ENCODE measurements at places on chromosomes 2 and 18.

DNA sequence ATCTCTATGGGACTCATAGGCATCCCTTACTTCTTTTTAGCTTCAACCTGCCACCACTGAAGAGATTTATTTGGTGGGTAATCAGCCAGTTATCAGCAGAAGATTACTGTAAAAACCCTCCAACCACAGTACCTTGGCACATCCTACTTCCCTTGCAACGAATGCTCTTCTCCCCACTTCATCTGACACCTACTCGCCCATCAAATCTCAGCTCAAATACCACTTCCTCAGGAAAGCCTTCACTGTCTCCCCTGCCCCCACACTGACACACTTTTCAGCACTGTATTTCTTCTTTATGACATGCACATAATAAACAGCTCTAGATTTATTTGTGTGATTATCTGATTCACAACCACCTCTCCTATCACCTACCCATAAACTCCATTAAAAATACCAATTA lies 3.1 kb downstream of the KDSR start:
- DNase-seq: no peak

DNA sequence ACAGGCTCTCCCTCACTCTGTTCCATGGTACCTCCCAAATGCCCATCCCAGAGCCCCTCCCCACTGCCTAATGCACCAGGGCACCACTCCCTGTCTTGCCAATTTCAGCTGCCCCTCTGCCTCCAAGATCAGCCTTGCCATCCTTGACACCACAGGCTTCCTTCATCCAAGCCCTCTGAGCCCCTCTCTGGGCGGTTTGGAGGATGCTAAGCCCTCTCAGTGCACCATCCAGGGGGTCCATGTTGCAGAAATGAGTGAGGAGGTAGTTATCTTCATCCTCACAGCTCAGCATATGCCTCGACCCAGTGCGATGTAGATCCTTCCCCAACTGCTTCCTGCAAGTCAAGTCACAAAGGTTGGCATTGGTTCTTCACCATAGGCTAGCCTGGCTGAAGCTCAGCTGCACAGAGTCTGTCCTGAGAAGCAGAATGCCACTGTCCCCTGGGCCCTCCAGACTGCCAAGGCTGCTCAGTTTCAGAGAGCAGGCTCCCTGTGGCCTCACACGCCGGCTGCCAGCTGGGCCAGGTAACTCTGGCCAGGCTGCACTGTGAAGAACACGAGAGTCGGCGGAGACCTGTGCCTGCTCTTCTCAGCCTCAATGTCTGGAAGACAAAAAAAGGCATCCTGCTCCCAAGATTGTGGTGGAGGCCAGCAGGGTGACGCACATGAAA lies 9.9 kb upstream of the MAP3K2 start:
- DNase-seq: no peak

GRCh38 chr2:232940724-232941123 lies 70.7 kb downstream of the SNORC start:
- no peak for DNase-seq

DNA sequence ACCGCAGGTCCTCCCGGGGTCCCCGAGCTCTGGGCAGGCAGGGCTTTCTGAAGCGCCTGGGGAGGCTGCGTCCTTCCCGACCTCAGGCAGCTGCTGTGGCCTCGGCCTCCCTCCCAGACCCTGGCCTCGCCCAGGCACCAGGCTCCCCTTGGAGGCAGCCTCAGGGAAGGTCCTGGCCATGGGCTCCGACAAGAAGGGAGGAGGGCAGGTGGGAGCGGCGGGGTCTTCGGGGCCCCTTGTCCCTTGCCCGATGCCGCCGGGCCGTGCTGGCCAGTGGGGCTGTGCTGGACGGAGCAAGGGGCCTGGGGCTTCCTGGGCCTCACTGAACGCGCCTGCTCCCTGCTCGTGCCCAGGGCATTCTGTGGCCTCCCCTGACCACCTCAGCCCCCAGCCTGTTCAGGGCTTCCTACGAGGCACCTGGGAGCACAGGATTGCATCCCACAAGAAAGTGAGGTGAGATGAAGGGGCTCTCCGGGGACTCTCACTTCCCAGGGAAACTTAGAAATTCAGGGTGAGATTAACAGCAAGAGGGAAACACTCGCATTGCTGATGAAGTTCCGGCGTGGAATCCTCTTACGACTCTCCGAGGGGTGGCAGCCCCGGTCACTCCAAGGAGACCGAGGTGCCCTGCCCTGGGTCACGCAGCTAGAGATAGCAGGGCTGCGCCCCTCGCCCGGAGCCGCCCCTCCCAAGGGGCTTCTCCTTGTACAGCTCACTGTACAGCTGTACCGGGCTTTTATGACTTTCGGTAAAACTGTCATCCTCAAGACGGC lies 778 bp downstream of the MFSD2B start:
- no peak for DNase-seq

DNA sequence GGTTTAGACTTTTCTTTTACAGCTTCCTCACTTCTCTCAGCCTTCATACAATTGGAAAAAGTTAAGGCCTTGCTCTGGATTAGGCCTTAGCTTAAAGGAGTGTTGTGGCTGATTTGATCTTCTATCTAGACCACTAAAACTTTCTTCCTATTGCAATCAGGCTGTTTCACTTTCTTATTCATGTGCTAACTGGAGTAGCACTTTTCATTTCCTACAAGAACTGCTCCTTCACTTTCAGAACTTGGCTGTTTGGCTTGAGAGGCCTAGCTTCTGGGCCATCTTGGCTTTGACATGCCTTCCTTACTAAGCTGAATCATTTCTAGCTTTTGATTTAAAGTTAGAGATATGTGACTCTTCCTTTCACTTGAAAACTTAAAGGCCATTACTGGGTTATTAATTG lies 114.3 kb downstream of the ARHGEF4 start:
- no peak for DNase-seq

DNA sequence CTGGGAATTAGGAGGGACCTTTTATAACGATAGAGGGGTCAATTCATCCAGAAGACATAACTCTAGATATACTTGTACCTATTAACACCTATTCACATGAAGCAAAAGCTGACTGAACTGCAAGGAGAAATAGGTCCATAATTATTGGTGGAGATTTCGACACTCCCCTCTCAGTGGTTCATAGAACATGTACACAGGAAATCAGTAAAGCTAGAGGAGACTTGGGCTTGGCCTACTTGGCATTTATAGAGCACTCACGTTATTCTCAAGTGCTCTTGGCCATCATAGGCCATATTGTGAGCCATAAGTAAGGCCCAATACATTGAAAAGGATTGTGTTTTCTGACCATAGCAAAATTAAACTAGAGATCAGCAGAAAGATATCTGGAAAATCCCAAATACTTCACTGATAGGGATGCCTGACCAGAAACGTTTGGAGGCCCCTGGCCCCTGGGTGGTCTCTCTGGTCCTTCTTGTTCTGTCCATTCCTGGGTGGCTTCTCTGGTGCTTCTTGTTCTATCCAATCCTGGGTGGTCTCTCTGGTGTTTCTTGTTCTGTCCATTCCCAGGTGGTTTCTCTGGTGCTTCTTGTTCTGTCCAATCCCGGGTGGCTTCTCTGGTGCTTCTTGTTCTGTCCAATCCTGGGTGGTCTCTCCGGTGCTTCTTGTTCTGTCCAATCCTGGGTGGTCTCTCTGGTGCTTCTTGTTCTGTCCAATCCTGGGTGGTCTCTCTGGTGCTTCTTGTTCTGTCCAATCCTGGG lies 49.0 kb downstream of the SNED1 start:
- no peak for DNase-seq

GRCh38 chr2:215966951-215967350 lies 46.4 kb downstream of the MREG start:
- no peak for DNase-seq

DNA sequence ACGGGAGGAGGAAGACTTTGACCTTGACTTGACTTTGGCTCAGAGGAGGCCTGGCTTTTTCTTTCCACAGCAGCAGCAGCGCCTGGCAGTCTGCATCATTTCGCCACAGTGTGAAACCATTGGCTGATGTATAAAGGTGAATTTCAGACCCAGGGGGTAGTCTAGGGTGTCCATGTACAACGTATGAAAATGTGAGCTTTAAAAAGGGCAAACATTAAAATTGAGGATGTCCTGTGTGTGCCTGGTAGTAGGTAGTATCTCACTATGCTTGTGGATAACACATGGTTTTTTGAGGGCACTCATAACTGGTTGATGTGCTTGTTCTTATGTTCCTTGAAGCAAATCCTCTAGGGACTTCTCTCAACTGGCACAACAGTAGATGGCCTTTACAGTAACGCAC lies 86.1 kb downstream of the LPIN1 start:
- no peak for DNase-seq

DNA sequence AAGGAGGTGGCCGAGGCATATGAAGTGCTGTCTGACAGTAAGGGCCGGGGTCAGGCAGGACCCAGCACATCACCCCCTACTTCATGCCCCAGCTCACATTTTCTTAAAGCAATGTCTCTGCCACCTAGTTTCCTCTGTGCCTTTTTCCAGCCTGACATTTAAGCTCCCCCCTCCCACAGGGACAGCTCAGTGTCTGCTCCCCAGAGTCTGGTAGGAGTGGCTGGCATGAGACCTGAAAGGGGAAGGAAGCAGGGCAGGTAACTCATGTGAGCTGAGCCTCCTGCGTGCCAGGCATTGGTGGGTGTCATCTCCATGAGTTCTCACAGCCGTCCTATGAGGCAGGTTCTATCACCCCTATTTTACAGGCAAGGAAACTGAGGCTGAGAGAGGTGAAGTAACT lies 1.5 kb downstream of the DNAJB2 start:
- DNase-seq: no peak

DNA sequence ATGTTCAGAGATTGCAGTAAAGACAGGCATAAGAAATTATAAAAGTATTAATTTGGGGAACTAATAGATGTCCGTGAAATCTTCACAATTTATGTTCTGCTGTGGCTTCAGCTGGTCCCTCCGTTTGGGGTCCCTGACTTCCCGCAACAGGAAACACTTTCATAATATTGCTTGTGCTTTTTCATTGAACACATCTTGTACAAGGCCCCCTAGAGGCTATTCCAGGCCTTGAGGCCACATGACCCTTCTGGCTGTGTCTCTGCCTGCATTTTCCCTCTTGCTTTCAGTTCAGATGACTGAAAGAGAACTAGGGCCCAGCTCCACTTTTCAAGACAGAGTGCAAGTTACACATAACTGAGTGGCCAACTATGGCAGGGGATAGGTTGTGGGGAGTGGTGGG lies 164.1 kb downstream of the TMEM247 start:
- no peak for DNase-seq

DNA sequence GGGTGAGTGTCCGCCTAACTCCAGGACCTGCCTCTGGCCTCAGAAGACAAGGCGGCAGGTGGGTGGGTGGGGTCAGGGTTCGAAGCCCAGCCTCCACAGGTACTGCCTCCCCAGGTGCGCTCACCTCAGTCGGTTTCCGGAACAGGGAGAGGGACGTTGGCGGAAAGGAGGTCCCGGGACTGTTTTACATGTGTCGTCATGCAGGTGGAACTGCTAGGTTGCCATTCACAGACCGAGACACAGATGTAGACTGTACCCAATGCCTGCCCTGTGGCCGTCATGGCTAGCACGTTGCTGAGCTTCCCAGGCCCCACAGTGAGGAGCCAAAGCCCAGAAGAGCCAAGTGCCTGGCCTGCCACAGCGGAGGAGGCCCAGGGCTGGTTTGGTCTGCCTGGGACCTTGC lies 284.0 kb upstream of the HS6ST1 start:
- peak; percentile 67 for DNase-seq

DNA sequence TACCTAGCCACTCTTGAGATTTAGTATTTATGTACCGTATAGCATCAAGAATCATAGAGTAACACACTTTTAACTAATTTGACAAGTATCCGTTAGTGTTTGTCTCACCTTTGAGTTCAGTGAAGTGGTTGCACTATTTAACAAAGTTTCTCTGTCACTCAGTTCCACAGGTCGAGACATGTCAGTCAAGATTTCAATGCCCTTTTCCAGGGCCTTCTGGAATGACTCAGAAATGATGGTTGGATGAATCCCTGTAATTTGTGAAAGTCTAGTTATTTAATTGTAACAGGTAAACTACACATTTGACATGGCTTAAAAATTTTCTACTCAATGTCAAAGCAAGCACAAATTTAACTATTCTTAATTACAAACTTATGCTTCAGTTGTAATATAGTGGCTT lies 9.7 kb downstream of the CCT4 start:
- no peak for DNase-seq
